ENCODE measurements at places on chromosomes 12 and 14.

- no peak for DNase-seq
Observed at GRCh38 chr12:116368196-116369194, 91.0 kb upstream of the MED13L start.

- no peak for DNase-seq
Observed at GRCh38 chr12:43761500-43761899, 2.7 kb downstream of the IRAK4 start.

DNA sequence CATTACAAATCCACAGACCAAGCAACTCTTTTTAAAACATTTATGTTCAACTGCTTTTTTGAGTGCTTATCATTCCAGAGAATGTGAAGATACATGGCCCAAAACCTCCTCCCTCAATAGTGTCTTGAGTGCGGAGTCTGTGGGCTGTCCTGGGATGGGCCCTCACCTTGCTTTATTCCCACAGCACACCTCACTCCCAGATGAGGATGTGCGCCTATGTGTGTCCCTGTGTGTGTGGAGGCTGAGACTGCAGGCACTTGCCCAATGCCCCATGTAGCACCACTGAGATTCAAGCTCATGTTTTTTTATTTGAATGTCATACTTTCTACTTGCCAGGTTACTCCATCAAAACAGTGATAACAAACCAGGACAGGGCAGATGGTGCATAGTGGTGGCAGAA is 291.7 kb downstream of the CACNA1C start:
- DNase-seq, result no peak

GRCh38 chr14:81565441-81566290 is 32.0 kb upstream of the SEL1L start:
- no peak for DNase-seq

DNA sequence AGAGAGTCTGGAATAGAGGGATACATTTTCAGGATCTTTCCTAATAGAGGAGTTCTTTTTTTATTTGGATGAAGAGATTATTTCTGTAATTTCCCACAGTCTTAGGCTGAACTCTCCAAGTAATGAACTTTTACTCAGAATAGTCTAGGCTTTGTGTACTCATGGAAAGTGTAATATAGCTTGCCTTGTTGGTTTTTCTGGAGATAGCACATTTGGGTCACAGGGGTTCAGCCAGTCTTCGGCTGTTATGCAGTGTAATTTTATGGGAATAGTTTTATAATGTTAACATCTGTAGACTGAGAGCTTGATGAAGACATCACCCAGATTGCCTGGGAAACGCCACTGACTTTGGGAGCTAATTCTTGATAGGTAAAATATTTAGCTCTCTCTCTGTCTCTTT is 450.8 kb downstream of the RAD51B start:
- DNase-seq, result no peak

DNA sequence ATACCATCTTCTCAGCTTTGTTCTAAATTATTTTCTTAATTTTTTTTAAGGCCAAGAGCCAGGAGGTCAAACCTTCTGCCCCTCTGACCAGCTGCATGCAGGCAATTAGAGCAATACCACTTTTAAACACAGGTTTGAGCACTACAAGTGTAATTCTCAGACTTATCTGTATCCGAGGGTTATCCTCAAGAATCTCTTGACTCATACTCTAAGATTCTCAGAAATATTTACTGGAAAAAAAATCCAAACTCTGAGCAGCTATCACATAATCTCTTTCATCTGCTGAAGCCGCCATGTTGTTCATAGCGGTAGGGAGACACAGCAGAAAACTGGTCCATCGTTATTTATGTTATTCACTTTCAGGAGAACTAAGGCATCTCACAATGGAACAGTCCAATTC is 27.4 kb upstream of the PTHLH start:
- DNase-seq, result no peak

- no peak for DNase-seq
Observed at GRCh38 chr12:9724023-9724422, 8.9 kb downstream of the CLECL1 start.

DNA sequence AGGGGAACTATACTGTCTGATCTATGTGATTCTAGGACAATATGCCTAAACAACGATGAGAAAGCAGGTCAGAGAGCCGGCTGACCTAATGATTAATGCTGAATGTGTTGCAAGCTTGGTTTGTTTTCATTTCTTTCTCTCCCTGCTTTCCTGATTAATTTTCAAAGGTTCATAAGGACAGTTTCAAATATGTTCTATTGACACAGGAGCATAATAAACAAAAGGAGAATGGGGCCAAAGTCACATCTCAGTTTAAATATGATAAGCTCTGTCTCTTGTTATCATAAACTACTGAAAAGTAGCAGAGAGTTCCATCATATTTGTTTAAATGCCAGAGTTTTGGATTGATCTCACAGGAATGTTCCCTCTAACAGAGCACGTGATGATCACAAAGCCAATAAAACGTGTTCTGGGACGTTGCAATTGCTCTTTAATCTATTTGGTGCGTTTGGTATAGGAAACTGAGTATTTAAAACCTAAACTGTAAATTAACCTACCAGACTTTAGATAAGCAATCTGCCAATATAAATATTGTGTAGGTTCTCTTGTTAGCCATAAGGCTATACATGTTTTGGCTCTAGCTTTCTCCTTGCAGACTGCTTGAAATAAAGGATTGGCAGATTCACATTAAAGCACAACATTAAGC is 3.7 kb upstream of the HSD17B6 start:
- DNase-seq, result no peak

DNA sequence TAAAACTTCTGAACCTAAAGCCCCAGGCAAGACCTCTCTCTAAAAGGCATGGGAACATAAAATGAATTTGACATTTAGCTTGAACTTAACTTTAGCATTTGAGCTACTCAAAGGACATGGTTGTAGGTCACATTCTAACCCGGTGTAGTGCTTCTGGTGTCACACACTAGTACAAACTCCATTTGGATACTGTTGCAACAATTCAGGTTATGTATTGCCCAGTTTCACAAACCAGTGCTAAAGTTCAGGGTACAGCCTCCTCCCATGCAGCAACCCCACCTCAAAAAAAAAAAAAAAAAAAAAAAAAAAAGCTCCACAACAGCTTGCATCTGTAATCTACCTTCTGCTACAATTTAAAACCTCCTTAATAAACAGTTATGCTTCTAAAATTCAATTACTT is 7.8 kb downstream of the PPTC7 start:
- no peak for DNase-seq

- DNase-seq, result no peak
Observed at GRCh38 chr14:95098984-95099599, 58.2 kb downstream of the DICER1 start.

DNA sequence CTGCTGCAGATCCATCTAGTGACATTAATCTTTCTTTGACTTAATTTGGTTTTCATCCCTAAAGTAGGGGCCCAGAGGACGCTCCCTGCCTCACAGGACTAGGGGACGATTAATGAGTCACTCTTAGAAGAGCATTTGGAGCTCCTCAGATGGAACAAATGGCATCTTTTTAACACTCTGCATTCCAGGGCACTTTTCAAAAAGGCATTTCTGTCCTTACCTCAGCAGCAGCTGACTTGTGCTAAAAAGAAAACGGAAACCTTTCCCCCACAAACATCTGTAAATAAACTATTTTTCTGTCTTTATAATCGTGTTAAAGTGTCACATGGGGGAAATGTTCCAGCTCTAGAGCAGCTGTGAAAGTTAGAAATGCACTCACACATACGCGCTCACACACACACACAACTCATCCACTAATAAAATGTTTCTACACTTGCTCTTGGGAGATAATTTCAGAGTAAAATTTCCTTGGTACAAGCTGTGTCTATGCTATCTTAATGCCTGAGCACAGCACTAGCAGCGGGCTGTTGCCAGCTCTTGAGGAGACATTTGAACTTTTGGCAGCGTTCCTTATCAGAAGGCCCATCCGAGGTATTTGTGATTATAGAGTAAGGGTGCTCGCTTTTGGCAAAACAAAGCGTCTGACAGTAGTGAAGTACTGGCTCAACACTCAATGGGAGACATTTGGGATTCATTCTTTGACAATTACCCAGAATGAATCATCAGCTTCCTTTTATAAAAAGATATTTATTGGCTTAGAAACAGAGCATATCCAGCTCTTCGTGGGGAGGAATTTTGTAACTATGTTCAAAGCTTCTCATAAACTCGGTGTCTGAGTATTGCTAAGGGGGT is 141.3 kb downstream of the PLXNC1 start:
- DNase-seq, result no peak

GRCh38 chr12:124720681-124721500 is 142.8 kb downstream of the SCARB1 start:
- DNase-seq, result no peak

DNA sequence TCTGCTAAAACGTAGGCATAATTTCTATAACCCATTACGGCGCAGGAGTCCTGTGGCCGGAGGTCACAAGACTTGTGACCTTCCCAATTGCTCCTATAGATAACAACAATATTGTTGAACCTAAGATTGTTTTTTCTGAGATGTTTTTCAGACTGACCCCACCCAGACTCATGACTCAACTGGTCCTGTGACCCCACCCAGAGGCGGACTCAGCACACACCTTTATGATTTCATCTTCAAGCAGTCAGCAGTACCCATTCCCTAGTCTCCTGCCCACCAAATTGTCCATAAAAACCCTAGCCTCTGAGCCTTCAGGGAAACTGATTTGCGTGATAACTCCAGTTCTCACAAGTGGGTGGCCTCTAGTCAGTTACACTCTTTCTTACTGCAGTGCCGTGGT is 5.9 kb upstream of the PPP4R3A start:
- DNase-seq, result no peak

- no peak for DNase-seq
Observed at GRCh38 chr12:25052196-25052913, 103.5 kb upstream of the BCAT1 start.

DNA sequence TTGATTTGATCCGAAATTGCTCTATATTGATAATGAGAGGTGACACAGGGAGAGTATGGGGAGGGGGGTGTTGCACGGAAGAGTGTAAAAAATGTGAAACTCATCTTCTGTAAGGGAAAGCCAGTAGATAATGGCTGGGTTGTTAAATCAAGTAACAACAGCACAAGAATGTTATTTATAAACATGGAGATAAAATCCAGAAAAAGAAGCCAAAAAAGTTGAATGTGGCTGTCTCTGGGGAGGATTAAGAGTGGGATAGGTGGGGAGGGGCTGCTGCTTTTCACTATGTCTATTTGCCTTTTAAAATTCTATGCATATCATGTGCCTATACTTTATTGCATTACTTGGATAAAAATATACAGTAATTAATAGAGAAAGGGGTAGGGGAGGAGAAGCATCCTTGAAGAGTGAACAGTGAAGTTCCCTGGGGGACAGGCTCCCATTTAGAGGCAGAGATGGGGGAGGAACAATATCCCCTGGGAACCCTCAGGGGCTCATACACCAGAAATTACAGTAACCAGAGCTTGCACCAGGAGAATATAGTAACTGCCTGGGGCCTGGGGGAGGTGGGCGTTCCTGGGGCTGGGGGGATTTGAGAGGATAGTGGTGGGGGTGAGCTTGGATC is 39.2 kb upstream of the ANKRD9 start:
- no peak for DNase-seq

DNA sequence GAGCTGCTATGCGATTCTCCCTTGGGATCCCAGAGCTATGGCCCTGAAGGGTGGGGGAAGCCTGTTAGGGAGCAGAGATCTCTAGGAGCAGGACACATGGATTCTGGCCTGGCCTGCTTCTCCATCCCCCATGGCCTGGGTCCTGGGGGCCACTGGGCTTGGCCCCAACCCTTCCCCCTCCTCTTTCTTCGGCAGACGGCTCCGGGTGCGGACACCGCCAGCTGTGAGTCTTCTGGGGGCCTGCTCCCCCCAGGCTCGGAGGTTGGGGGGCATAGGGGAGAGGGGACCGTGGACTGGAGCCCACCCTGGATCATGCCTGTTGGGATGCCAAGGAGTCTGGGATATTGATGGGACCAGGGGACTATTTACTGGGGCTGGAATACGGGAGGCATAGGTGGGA is 9.0 kb downstream of the PRPF40B start:
- DNase-seq, result no peak

- no peak for DNase-seq
Observed at GRCh38 chr12:126768517-126768916, 1498.5 kb upstream of the TMEM132C start.

DNA sequence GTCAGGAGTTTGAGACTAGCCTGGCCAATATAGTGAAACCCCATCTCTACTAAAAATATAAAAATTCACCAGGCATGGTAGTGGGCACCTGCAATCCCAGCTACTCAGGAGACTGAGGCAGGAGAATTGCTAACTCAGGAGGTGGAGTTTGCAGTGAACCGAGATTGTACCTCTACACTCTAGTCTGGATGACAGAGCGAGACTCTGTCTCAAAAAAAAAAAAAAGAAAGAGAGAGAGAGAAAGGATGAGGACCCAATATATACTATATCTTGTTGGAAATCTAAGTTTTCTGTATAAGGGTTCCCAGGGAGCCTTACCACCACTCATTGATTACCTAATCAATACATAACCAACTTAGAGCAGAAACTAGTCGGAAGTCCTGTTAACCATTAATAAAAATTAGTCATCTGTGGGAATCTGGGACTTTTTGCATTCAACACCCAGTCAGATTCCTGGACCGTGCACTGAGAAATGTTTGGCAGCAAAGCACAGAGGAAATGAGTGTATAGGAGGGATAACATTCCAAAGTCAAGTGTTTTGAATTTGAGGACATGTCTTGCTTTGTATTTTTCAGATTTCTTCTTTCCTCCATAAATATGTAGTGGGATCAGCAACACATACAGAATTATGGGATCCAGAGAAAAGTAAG is 44.8 kb upstream of the NR2C1 start:
- DNase-seq, result no peak

GRCh38 chr12:12442548-12443071 is 85.7 kb downstream of the BORCS5 start:
- no peak for DNase-seq

GRCh38 chr12:130127532-130127911 is 34.7 kb upstream of the FZD10 start:
- no peak for DNase-seq

DNA sequence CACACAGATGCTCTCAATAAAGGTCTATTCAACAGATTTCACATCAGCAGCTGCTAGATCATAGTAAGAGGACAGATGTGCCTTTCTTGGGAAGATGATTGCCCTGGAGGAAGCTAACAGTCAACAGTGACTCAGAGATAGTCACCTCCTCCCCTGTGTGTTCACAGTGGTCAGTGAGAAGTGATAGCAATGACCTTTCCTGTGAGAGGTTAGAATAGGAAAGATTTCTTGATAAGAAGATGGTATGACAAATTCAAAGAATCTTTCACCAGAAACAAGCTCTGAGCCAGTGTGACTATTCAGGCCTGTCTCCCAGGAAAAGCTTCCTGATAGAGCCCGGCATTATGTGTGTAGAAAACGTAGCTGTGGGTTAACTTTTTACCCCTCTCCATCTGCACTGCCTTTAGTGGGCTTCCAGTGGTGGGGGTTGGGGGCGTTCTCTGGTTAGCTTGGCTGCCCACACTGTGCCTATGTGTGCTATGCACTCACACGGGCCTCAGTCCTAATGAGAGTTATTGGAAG is 66.4 kb upstream of the ARHGAP5 start:
- no peak for DNase-seq

DNA sequence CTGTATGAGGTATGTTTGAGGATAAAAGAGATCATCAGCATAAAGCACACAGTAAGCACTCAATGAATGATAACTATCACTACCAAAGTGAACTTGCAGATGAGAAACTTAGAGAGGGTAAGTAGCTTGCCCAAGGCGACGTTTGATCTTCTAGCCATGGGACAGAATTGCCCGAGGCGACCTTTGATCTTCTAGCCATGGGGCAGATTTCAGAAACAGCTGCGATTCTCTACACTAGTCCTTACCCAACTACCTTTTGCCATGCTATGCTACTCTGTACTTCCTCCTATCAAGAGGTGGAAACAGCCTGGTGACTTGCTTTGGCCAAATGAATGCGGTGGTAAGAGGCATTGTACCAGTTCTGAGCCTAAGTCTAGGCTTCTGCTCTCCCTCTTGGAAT is 23.7 kb upstream of the NT5DC3 start:
- DNase-seq, result no peak

- no peak for DNase-seq
Observed at GRCh38 chr12:81164827-81165226, 86.9 kb downstream of the ACSS3 start.
